ENCODE measurements at places on chromosomes 4 and X.

DNA sequence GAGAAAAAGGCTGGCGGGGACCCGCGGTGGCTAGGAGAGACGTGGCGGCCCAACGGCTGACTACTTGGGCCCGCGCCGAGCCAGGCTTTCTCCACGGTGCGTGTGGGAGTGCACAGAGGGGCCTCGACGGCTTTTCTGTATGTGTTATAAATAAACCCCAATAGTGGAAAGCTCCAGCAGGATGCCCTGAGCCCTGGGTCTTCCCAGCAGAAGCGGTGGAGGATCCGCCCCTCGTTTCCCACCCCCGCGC lies 268 bp upstream of the PRRG1 start:
- DNase-seq = peak; percentile 40

DNA sequence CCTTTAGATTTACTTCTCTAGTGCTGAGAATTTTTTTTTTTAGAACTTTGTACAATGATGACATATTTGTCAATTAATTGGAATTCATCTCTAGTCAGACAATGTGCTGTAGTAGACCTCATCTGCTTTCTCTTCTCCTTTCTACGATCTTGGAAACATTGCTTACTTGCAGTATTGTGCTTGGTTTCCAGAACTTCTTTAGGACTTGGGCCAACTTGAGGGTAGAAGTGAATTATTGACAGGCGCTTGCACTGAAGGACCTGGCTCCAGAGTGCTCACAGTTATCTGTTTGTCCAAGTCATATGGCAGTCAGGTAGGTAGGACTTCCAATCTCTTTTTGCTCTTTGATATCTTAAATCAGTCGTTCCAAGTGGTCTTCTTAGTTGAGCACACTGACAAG lies 39.6 kb downstream of the FNIP2 start:
- no peak for DNase-seq

DNA sequence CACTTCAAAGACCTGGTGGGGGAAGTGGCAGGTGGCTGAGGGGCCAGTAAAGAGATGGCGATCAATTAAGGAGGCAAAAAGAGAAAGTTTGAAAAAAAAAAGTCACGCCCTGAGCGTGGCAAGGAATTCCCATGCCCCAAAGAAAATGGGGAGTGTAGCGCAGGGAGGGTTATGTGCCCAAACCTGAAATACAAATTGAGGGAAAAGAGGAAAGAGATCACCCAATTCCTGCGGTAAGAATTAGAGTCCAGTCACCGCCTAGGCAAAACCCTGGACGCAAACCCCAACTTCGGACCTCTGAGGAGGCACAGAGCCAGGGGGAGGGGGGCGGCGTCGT lies 595 bp downstream of the ENOX2 start:
- no peak for DNase-seq

- DNase-seq = no peak
These were observed 155.9 kb downstream of the ARHGAP6 start for GRCh38 chrX:11509786-11510185.

DNA sequence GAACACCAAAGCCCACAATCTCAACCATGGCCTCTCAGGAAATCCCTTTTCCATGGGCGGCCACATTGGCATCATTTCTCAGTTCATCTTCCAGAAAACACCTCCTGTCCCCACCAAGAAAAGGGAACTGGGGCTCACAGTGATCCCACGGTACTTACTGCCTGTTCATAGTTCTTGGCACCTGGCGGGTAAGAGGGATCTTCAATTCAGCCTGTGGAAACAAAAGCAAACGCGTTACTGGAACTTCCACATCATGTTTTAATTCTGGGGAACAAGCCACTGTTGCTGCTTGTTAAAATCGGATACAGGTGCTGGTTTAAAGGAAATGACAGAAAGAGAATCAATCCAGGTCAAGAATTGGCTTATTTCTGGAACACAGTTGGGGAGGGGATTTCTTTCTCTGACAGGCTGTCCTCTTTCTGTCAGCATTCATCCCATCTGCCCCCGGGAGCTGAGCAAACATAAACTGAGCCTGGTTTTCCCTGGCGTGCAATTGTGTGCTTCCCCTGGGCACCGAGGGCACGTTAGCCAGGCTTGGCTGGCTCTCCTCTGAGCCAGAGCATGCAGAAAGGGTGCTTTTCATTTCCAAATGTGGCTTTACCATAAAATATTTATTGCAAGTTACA lies 16.8 kb downstream of the CLNK start:
- no peak for DNase-seq

DNA sequence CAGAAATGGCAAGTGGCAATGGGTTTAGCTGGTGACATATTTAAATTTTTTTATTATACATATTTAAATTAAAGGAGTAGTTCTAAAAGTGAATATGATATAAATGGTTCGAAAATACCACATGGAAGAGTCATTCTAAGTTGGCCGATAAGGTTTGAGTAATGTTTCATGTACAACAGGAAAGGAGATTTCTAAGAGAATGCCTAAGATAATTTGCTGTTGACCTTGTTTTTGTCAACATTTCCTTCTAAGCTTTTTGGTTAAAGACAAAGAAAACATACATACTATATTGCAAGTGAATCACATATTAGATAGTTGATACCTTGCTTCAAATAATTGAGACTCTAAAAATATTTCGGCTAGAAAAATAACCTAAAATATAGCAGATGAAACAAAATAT lies 526.6 kb upstream of the SLIT2 start:
- no peak for DNase-seq

Measured in common myeloid progenitor, CD34-positive (primary cell).